HT1080 (cell line): ENCODE measurements at places on chromosomes 3 and 15. TPM values are rescaled to one million over a fixed set of nuclear protein-coding genes. Genes with fewer than 3 reads are reported as not detected.

DNA sequence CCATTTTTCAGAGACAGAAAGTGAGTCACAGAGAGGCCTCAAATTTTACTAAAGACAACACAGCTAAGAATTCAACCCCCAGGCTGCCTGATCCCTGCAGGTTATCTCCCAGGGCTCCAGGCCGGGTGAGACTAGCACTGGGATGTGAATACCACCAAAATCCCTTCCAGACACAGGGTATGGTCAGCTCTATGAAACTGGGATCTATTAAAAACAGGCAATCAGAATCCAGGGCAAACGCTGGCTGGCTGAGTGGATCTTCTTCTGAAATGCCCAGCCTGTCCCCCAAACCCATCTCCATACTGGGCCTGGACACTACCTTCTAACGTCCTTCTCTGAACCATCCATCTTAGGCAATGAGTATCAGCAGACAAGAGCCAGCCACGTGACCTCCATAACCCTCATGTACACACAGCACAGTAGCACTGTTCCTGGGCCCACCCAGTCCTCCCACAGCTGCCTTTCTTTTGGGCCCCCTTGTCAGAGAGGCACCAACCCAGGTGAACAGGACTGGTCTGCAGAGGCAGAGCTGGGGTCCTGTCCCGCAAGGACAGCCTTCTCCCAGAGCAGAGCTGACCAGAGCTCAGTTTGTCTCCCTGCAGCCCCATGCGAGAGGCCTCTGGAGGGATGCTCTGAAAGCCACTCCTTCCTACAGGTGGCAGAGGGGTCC is 1.9 kb downstream of the RAB6B start:
- no peak for DNase-seq

DNA sequence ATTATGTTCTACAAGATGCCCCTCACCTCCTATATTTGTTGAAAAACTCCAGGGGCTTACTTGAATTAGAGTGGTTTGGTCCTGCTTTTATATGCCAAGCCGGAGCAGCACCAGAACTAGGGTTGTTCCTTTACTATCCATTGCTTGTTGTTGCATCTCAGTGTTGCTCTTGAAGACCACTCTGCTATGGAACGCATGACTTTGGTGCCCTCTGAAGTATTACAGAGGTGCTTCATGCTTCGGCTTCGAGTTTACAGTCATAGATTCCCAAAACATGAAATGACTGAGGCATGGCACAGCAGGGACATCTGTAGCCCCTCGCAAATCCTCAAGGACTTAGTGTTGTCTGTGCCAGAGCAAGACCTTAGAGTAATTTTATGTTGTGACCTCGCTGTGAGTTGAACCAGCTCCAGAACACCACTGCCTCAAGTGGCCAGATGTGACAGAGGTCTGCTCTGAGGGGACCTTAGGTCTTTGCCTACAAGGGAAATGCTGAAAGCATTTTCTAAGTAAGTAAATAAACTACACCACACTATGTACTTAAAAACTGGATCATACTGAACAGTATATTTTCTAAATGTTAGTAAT is 67.2 kb upstream of the SIAH2 start:
- DNase-seq = peak; percentile 33

DNA sequence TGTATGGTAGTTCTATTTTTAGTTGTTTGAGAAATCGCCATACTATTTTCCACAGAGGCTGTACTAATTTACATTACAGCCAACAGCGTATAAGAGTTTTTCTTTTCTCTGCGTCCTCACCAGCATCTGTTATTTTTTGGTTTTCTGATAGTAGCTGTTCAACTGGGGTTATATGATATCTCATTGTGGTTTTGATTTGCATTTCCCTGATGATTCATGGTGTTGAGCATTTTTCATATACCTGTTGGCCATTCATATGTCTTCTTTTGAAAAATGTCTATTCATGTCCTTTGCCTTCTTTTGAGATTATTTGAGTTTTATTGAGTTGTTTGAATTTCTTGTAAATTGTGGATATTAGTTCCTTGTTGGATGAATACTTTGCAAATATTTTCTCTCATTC is 114.6 kb downstream of the LRRK1 start:
- DNase-seq = no peak

DNA sequence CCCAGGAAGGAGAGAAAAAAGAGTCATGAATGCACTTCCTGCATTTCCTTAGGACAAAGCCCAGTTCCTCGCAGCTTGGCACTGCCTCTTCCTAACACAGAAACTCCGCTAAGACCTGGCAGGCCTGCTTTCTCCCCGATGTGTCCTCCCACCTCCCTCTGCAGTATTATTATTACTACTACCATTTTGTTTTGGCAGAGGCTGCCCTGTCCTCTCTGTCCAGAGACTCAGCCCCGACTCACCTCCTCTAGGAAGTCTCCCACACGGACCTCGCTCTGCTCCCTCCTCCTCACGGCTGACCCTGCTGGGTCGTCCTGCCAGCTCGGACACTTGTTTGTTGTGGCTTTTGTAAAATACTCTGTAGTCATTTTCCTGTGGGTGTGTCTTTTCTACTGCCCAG is 107.2 kb upstream of the HACD2 start:
- peak; percentile 63 for DNase-seq

GRCh38 chr3:162073422-162073975 is 576.9 kb downstream of the OTOL1 start:
- no peak for DNase-seq

- DNase-seq = no peak
Measured at GRCh38 chr3:133620066-133620784, 41.5 kb downstream of the TOPBP1 start.

GRCh38 chr3:21294768-21295167 is 456.2 kb downstream of the ZNF385D start:
- DNase-seq = peak; percentile 31

DNA sequence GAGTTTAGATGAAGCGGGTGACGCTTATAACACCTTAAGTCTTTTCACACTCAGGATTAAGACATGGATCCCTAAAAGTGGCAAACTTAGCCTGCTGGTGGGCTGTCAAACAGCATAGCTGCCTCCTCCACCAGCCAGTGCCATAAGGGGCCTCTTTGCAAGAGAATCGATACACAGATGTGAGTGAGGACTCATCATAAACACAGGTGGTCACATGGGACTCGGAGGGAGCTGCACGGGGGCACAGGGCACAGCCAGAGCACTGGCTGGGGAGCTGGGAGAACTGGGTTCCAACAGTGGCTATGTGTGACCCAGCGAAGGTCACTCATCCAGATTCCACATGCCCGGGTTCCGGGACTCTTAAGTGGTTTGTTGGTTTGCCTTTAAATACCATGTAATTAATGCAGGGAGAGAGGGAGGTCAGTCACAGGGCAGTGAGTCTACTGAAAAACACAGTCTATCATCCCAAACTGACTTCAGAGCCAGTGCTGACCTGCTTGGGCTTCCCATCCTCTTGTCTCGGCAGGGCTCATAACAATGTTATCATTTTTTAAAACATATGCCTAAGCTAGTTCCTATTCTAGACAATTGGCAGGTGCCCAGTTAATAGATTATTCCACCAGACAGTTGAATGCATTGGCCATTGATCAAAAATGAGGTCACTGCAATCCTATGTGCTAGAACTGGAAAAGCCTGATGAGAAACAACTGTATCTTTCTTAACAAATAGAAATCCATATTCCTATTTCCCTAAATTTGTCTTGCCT is 51.8 kb downstream of the SLC12A8 start:
- DNase-seq = no peak

GRCh38 chr3:44395714-44396113 is 57.1 kb downstream of the TCAIM start:
- DNase-seq = no peak

- DNase-seq = no peak
Measured at GRCh38 chr15:42544853-42545629, 3.6 kb downstream of the LRRC57 start.

- no peak for DNase-seq
Measured at GRCh38 chr3:20230954-20231353, 44.9 kb upstream of the SGO1 start.

DNA sequence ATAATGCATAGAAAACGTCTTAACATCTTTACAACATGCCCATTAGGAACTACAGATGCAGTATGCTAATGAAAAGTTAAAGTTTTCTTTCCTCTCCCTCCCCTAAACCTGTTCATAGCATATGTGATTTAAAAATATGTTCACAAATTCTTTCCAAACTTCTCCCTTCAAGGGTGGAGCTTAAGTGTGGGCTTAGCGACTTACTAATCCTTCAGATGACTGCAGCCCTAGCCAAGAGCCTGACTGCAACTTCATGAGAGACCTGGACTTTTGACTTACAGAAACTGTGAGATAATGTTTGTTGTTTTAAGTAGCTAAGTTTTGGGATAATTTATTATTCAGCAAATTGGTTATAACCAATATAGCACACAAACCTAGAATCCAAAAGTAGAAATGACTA is 22.0 kb upstream of the ANXA2 start:
- DNase-seq = no peak

DNA sequence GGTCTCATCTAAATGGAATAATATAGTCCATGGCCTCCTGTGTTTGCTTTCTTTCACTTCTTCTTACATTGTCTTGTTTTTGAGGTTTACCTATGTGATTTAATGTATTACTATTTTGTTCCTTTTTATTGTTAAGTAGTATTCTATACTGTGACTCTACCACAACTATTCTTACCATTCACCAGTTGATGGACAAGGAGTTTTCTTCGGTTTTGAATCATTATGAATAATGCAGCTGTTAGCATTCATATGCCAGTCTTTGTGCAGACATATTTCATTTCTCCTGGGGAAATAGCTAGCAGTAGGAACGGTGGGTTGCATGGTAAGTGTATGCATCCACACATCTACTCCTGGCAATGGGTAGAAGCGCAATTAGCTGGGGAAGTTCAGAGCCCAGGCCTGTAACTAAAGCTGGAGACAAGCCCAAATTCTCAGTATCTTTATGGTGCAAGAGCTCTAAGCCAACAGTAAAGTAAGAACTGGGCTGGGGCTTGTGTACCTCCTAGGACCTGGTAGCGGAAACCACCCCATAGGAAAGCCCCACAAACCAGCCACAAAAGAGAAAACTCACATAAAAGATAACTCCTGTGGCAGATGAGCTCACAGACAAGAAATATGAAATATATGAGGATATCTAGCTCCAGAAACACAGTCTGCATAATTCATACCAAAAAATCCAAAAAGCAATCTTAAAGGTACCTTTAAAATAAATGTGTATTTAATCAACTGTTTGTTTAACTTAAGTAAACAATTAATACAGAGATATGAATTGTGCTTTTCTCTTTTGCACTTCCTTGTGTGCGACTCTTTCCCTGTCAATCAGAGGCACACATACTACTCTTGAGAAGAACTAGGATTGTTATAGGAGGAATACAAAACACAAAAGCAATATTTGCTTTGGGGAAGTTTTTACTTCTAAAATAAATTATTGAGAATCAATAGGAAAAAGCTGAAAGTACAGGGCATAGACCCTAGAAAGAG is 2.7 kb upstream of the CSTA start:
- DNase-seq = no peak

- peak; percentile 78 for DNase-seq
Measured at GRCh38 chr3:125317761-125318160, 57.4 kb downstream of the ZNF148 start.

- DNase-seq = no peak
Measured at GRCh38 chr15:40104296-40104864, 4.3 kb downstream of the BMF start.

DNA sequence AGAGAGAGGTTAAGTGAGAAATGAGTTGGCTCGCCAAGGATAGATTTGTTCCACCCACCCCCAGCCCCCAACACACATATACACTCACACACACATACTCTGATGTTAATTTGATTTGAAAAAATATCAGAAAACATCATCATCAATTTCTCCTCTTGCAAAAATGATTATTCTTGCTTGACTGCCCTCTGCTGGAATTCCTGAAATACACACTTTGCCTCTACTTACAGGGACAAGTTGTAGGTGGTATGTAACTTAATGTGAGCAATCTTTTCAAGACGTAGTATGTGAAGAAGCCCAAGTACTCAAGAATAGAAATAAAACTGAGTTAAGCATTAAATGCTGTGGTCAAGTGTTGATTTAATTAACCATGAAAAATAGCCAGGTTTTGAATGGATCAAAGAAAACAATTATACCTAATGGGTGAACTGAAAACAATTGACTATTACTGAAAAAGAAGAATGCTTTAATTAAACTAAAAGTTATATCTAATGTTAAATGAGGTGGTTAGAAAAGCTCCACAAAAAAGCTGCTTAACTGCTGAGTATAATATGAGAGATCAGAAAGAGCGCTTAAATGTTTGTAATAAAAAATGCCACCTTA is 46.6 kb upstream of the MDFIC2 start:
- DNase-seq = peak; percentile 23

- no peak for DNase-seq
Measured at GRCh38 chr3:14750650-14751049, 68.1 kb upstream of the FGD5 start.

GRCh38 chr3:42689421-42690014 is 4.2 kb downstream of the KLHL40 start:
- no peak for DNase-seq

GRCh38 chr15:38688761-38689160 is 124.1 kb upstream of the RASGRP1 start:
- no peak for DNase-seq

GRCh38 chr3:153469162-153469561 is 307.1 kb downstream of the RAP2B start:
- no peak for DNase-seq

GRCh38 chr15:41207687-41208448 is 22.7 kb downstream of the EXD1 start:
- peak; percentile 91 for DNase-seq

- DNase-seq = peak; percentile 20
Measured at GRCh38 chr3:32347343-32348125, 44.1 kb upstream of the CMTM7 start.

DNA sequence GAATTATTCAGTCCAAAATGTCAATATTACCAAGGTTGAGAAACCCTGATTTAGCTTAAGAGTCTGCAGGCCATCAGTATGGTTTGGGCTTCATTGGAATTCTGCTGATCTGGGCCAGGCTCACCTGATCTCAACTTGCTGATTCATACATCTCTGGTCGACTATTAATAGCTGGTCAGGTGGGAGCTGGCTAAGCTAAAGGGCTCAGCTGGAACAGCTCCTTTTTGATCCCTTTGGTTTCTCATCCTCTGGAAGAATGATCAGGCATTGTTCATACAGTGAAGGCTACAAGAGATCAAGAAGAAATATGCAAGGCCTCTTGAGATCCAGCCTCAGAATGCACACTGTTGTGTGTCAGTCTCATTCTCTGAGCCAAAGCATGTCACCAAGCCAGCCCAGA is 123.3 kb upstream of the MME start:
- peak; percentile 51 for DNase-seq

The LINGO1 gene
- total RNA-seq = 0.10 and 0.56 TPM in 2 replicates

The KY gene
- not detected in 2 replicates for total RNA-seq

The GUCA1C gene
- total RNA-seq = not detected in 2 replicates

The PLA1A gene
- total RNA-seq = not detected in 2 replicates

The ADGRG7 gene
- not detected in 2 replicates for total RNA-seq

The GHRL gene
- total RNA-seq = 0.13 TPM in 1 of 2 replicates, not detected in the other

The SYNPR gene
- total RNA-seq = not detected in 2 replicates

The DNAJC19 gene
- 93.1 and 126 TPM in 2 replicates for total RNA-seq

The KLHL40 gene
- total RNA-seq = not detected in 2 replicates

The PIGX gene
- 33.6 and 37.0 TPM in 2 replicates for total RNA-seq

The CTXN2 gene
- not detected in 2 replicates for total RNA-seq

The CCK gene
- 1.1 TPM in 1 of 2 replicates, not detected in the other for total RNA-seq

The SPATA12 gene
- 0.80 and 1.6 TPM in 2 replicates for total RNA-seq

The ZNF106 gene
- total RNA-seq = 23.6 and 25.8 TPM in 2 replicates

The GOLGA8T gene
- 0.06 and 0.17 TPM in 2 replicates for total RNA-seq

The APOD gene
- not detected in 2 replicates for total RNA-seq
